Iris pigment epithelial cell (primary cell): ENCODE measurements at places on chromosomes 7 and 10.

GRCh38 chr7:92178928-92179924 is at the start of gene LRRD1:
TSS of gene LRRD1 (minus strand) at chr7:92179142. CDS start at chr7:92165202, 13,940 bp downstream.
- DNase-seq: peak; percentile 84

- DNase-seq: no peak
These were observed 290.9 kb downstream of the PTPRN2 start for GRCh38 chr7:158296798-158297104.

DNA sequence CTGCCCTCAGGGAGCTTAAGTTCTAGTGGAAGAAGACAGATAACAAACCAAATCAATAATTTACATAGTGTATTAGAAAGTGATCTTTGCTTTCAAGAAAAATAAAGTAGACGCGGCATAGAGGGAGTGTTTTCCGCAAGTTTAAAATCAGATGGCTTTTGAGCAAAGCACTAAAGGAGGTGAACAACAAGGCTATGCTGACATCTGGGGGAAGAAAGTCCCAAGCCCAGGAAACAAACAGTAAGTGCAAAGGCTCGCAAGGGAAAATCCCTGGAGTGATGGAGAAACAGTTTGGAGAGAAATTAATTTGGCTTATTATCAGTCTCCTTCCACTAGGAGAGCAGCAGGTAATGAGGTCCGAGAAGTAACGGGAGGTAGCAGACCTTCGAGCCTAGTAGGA is 1.9 kb upstream of the CNNM2 start:
- no peak for DNase-seq

DNA sequence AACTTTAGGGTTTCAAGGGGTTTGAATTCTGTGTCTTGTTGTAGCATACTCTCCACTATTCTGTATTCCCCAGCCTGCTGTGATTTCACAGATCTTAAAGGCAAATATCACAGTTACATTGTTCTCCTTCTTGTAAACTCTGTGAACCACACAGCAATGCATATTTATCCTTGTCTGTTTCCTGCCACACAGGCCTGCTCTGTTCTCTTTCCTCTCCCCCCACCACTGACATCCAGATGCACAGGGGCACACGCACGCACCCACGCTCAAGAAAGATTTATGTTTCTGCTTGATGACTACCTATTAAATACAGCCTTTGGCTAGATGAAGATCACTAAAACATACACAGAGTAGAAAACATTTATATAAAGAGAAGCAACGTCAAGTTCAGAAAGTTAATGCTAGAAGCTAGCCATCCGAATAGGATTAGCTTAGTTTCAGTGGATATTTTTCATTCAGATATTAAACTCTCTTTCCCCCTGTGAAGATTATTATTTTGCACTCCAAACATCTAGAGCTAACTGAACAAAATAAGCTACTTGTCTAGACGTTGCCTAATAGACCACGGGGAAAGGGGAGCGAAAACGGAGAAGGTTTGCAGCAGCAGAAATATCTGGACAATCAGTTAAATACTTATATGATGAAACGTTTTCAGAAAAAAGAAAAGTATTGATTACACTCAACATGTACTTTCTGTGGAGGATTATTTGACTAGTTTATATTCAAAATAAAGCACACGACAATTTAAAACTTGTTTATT is 193.1 kb upstream of the SEMA3C start:
- peak; percentile 85 for DNase-seq

DNA sequence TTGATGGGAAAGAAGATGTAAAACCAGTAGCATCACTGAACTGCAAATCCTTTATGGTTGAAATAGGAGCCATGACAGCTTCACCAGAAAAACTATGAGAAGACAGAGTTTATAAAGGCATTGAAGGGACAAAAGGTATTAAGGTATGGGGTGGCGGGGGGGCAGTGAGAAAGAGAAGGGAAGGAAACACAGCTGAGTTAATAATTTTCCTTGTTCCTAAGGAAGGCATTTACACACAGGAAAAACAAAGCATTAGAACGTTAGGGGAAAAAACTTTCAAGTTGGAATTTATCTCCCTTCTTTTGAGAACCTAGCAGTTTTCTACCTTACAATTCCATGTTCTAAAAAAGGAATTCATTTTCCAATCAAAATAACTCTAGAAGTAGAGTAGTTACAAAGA is 4.4 kb downstream of the LARP4B start:
- DNase-seq: no peak

DNA sequence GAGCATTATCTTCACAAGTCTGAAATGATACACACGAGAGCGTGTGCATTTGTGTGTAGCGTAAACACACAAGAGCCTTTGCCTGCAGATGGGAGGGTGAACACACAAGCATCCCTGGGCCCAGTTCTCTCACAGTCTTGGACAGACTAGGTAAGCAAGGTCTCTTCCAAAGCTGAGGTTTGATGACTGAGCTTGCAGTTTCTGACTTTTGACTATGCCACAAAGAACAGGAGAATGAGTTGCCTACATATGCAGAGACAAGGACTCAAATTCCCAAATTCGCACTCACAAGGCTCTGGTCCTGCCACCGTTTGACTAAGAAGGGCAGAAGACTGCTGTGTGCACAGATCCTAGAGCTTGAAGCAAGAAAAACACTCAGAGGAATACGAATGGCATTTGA is 55.8 kb downstream of the FAM53B start:
- DNase-seq: no peak

DNA sequence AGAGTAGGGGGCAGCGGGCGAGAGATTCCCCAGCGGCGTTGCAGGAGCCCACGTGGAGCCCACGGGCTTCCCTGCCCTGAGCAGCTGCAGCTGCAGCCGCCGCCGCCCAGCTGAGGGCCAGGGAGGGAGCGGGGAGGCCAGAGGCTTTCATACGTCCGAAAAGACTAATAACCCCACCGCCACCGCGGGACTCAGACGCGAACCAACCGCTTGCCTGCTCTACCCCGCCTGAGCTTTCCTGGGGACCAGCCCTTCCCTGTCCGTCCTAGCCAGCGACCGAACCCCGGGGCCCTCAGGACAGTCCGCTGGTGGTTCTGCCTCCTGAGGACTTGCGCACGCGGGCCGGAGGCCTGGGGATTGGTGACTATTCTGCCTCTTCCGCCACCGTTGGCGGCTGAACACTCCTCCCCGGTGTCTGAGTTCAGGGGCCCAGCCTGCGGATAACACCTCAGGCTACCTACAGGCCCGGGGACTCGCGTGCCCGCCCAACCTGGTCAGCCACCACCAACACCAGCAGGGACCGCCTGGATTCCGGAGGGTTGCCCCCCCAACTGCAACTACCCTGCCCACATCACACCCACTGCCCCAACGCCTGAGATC is 18.4 kb downstream of the IFT22 start:
- DNase-seq: peak; percentile 13

GRCh38 chr10:25707572-25707971 is 226.5 kb upstream of the MYO3A start:
- no peak for DNase-seq

DNA sequence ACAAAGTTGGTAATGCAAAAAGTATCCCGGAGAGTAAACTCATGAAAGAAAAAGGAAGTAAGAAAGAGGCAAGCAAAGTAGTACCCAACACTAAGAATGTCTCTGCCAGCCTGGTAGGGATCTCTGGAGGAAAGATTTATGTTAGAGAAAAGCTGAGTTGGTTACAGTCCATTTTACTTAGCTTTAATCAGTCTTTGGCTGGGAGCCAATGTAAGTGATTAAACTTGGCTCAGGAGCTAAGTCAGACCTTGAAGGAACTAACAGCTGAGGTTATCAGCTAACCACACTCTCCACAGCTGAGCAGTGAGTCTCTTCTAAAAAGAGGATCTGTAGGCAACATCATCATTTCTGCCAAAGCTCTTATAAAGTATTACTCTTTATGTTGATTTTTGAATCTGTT is 148.0 kb downstream of the ANKRD7 start:
- DNase-seq: peak; percentile 21

DNA sequence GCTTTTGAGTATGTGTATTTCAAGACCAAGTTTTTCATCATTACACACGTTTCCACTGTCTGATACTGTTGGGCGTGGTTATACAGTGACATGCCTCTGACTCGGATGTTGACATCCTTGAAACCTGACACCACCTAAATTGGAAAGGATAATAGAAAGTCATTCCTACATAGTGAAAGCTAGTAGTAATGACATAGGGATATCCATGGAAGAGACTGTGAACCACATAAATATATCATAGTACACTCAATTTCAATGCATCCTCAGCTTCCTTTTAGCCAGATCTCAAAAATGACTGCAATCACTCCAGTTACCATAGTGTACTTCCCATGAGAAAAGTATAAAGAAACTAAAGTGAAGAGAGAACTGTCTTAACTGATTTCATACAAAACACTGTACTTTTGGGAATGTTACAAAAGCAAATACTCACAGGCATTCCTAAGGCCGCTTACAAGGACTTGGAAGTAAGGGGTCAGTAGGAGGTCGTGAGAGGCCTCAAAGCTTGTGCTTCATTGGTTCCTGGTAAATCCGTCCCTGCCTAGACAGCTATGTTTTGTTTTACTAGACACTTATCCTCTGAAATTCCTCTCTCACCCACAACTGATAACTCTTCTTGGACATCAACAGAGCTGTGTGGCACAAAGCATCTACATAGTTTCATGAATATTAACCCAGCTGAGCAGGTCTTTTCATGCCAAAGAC is 71.8 kb upstream of the VWDE start:
- peak; percentile 92 for DNase-seq

- DNase-seq: no peak
These were observed 105.9 kb downstream of the CPEB3 start for GRCh38 chr10:92184977-92185376.

DNA sequence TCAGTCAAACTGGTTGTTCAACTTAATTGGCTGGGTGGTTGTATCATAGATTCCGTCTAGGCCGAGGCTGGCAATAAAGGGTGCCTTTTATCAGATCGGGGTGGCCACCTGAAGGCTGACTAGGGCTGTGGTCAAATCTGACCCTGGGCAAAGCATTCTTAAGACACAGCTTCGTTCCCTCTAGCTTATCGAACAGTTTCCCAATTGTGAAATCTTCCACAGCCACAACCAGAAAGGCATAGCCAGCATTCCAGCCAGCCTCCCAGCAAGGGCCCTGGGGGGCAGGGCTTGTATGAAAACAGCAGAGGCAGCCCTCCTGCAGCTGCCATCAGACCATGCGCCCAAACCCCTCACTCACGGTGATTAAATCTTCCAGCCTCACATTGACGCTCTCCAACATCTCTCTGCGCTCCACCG is 42.5 kb upstream of the TMEM213 start:
- peak; percentile 41 for DNase-seq

GRCh38 chr10:109823196-109823595 is 100.1 kb downstream of the XPNPEP1 start:
- no peak for DNase-seq

DNA sequence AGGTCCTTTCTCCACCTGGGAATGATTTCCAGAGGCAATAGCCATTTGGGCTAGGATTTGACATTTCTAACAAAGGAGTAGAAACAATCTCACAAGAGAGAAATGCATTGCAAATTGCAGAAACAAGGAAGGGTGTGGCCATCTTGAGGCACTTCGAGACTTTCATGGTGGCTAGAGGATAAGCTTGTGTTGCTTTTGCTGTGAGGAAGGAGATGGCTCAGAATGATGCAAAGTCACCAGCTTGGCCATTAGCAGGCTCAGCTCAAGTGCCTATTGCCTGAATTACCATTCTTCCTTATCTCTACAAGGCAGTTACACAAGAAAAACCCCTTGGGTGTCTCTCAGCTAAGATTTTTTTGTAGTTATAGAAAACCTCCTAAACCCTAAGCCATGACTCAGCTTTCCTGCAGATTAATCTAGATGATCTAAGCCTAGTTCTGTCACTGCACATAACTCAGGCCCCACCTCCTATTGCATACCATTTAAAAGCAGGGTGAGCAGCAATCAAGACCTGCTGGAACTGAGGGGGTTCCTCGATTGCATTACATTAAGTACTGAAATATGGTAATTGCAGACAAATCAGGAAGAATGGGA is 683.1 kb downstream of the NRG3 start:
- peak; percentile 0 for DNase-seq

- DNase-seq: no peak
These were observed 19.6 kb downstream of the RGS10 start for GRCh38 chr10:119522747-119523426.

DNA sequence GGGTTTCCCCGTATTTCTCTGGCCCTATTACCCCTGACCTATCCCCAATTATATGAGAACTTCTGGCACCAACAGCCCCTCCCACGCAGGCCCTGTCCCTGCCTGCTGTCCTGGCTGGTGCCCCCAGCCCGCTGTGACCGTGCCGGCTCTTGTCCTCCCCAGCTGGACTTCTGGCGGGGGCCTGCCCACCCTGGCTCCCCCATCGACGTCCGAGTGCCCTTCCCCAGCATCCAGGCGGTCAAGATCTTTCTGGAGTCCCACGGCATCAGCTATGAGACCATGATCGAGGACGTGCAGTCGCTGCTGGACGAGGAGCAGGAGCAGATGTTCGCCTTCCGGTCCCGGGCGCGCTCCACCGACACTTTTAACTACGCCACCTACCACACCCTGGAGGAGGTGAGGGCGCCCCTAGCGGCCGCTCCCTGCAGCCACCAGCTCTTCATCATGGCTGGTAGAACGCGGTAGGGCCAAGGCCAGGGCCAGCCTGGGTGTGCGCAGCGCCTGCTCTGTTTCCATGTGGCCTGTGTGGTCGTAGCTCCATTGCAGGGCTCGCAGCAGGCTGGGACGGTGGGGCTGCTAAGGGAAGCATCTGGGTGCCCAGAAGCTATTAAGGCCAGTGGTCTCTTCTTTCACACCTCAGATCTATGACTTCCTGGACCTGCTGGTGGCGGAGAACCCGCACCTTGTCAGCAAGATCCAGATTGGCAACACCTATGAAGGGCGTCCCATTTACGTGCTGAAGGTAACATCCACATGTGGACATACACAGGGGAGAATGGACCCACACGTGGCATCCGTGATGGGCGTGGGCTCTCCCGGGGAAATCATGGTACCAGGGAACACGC is 1.4 kb downstream of the CPA1 start:
- DNase-seq: no peak

DNA sequence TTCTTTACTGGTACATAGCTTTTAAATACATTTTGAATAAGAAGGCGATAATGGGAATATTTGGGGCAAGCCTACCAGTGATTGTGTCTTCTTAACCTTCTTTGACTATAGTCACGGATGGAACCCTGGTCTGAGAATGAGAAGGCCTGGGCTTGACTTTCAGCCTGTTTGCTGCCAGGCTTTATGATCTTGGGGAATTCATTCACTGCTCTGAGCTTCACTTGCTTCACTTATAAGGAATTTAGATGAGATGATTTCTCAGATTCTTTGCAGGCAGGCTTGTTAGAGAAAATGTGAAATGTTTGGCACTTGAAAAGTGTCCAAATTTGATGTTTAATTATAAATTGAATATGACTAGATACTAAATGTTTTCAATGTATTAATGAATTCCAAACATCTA is 42.5 kb downstream of the NUP205 start:
- peak; percentile 59 for DNase-seq

DNA sequence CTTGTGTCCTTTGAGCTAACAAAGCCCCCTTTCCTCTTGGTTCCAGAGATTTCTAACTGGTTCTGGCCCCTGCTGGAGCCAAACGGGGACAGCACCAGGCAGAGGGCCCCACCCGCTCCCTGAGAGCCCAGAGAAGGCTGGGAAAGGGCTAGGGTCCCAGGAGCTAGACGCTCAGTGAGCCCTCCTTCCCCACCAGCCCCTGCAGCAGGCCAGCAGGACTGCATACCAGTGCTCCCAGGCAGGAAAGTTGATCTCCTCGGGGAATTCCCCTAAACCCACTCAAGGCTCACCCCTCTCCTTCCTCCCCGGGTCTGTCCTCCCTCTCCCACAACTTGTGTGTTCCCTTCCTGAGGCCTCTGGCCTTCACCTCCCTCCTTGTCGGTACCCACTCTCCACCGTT is 47.7 kb downstream of the PAX2 start:
- DNase-seq: no peak

- DNase-seq: no peak
These were observed 11.1 kb downstream of the HOXA4 start for GRCh38 chr7:27119412-27119911.
